Activated CD4-positive, alpha-beta T cell treated with anti-CD3 and anti-CD28 coated beads, Interleukin-2, amount 50 U/mL, for 16 hours (primary cell): ENCODE measurements at places on chromosomes 2 and 18.

DNA sequence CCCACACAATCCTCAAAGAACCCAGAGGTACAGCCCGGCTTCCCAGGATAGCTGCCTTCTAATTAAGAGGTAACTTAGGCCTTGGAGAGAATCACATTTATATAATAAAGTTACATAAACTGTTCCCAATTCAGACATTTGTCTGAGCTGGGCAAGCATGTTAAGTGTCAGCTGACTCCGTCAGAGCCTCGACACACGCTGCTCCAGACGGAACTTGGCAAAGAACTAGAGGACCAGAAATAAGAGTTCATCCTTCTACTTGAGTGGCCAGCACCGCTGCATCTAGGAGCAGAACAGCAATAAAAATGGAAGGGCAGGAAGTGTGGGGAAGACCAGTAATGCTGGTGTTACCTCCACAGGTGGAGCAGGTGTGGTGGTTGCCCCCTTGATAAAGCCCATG is 80.5 kb downstream of the MYO5B start:
- no peak for DNase-seq

DNA sequence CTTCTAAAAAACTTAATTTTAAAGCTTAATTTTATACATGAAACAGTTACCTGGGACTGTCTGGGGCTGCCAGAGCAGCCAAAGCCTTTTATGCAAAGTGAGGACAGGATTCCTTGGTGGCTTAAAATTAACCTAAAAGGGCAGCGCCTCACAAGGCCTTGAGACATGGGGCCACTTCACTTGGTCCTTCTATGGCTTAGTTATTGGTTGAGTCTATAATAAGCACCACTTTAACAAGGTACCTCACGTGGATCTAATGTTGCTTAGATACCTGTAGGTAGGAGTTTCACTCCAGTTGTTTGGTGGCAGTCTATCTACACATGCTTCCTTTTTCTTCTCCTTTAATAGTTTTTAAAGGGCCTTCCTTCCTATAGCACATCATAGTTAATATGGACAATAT is 51.6 kb downstream of the EIF2AK3 start:
- no peak for DNase-seq

DNA sequence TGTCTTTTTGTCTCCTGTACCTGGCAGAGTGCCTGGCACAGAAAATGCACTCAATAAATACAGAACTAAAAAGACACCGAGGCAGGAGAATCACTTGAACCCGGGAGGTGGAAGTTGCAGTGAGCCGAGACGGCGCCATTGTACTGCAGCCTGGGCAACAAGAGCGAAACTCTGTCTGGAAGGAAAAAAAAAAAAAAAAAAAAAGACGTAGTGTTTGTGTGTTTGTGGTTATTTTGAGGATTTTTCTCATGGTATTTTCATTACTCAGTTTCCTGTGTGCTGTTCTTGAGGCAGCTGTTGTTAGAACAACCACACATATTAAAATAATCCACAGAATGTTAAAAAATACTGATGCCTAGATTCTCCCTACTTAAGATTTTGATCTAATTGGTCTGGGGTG is 519.2 kb upstream of the SPHKAP start:
- DNase-seq: no peak

DNA sequence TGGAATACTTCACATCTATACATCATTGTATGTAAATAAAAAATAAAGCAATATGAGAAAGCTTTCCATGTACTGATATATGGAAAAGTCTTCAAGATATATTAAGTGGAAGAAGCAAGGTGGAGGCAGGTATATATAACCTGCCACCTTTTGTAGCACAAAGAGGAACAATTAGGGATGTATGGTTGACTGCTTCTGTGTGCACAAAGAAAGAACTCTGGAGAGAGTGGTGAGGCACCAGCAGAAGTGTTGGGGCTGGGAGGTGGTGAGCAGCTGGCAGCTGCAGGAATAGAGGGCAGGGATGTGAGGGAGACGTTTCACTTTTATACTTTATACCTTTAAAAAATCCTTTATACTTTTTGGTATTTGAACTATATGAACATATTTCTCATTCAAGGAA is 26.1 kb downstream of the KIF5C start:
- no peak for DNase-seq

DNA sequence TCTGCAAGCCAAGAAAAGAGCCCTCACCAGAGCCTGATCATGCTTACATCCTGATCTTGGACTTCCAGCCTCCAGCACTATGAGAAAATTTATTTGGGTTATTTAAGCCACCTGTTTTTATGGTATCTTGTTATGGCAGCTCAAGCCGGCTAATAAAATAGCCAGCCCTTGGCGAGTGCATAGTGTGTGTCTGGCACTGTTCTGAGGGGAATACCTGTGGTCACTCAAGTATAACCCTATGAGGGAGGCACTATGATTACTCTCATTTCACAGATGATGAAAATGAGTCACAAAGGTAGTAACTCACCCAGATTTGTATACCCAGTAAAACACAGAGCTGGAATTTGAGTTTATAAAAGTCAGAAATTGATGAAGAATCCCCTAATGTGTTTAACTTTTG is 556.9 kb upstream of the SETBP1 start:
- no peak for DNase-seq

DNA sequence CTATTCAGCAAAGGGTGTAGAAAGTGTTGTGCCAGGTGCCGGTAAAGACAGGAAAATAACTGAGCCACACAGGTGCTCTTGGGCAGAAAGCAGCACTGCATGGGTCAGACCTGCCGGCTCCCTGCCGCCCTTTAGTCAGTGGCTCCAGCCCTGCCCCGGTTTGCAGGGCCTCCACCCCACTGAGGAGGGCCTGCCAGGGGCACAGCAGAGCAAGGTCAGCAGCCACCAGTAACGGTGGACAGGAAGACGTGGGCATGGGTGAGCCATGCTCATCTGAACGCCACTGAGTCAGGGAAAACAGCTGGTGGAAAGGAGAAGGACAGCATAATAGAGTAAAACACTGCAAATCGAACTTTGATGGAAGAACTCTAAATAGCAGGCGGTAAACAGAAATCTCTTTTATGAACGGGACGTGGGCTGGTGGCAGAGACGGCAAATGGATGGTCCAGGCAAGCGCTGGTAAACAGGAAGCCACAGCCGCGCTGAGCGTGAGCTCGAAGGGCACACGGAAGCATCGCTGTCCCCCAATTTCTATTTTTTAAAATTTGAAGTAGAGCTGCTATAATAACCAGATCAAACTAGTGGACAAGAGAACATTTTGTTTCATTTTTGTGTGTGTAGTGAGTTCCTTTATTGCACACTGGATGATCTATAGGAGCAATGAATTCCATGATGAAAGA is 141.8 kb upstream of the ALKAL2 start:
- DNase-seq: no peak

DNA sequence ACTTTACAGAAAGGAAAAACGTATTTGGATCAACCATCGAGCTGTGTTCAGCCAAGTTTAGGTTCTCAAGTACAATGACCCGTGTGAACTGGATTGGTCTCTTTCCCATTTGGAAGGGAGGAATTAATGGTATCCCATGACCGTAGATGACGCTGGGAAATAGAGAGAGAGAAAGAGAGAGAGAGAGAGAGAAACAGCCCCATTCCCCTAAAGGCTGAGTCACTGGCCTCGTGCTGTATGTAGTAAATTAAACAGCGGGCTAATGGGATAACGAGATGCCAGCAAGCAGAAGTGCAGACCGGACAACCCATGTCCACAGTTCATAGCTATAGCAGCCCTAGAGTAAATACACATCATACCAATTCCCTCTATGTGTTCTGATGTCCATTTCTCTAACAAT is 99.6 kb downstream of the BCL11A start:
- DNase-seq: no peak

DNA sequence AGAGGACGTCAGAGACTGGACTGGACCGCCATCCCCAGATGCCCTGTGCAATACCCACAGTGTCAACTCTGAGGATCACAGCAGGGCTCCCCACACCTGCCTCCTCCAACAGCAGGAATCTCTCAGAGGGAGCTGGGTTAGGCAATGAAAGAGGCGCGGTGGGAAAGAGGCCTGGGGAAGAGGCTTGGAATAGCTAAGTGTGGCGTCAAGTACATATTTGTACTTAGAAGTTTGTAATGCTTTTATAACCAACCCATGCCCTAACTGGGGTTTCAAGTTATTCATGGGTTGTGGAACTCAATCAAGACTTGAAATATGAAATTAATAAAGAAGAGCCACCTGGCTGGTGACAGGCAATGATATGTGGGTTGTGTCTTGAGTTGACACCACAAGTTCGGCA is 28.7 kb downstream of the CYP26B1 start:
- no peak for DNase-seq

DNA sequence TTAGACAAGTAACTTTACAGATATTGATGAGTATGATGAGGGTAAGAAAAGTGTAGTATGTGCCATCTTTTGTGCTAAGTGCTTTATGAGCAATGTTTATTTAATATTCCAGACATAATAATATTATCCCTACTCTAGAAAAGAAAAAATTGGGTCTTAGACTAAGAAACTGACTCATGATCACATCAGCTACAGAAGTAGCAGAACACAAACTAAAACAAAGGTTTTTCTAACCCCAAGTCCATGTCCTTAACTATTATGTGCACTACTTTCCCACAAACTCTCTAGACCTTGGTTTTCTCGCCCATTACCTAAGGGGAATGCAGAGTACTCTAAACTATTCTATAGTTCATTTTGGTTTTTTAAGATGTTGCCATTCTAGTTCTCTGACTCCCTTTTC is 64.5 kb downstream of the BAZ2B start:
- DNase-seq: no peak

- DNase-seq: peak; percentile 63
Observed at GRCh38 chr18:49723648-49724180, 89.6 kb downstream of the ACAA2 start.

DNA sequence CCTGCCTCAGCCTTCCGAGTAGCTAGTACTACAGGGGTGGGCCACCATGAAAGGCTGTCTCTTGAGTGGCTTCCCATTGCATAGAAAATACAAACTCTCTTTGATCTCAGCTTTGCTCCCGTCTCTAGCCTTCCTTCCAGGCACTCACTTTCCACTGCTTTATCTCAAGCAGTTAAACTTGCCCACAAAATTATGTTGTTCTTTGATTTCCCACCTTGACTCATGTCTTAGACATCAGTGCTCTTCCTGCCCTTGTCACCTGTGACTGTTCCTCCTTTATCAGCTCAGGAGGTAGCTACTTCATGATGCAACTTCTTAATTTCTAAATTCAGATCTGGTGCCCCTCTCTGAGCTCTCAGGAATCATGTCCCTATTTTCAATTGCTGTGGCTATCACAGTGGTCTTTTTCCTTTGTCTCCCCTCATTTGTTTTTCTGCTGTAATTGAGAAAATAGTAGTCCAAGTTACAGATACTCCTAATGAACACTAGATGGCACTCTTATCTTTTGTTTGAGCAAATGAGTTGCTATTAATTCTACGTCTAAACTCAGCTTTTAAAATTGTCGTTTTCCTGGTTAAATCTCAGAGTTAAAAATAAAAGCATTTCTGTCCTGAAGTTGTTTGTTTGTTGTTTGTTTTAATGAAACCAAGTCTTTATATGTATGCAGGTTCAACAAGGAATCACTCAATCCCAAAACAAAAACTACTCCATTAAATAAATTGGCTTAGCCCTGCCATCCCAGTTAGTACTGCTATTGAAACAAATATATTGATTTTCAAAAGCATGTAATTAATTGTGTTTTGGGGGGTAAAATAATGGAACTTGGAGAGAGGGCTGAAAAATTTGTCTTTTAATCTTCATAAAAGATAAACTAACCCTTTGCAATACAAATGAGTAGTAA is 46.9 kb upstream of the GREB1L start:
- peak; percentile 18 for DNase-seq

GRCh38 chr18:79367989-79368388 is 27.7 kb upstream of the NFATC1 start:
- DNase-seq: no peak

DNA sequence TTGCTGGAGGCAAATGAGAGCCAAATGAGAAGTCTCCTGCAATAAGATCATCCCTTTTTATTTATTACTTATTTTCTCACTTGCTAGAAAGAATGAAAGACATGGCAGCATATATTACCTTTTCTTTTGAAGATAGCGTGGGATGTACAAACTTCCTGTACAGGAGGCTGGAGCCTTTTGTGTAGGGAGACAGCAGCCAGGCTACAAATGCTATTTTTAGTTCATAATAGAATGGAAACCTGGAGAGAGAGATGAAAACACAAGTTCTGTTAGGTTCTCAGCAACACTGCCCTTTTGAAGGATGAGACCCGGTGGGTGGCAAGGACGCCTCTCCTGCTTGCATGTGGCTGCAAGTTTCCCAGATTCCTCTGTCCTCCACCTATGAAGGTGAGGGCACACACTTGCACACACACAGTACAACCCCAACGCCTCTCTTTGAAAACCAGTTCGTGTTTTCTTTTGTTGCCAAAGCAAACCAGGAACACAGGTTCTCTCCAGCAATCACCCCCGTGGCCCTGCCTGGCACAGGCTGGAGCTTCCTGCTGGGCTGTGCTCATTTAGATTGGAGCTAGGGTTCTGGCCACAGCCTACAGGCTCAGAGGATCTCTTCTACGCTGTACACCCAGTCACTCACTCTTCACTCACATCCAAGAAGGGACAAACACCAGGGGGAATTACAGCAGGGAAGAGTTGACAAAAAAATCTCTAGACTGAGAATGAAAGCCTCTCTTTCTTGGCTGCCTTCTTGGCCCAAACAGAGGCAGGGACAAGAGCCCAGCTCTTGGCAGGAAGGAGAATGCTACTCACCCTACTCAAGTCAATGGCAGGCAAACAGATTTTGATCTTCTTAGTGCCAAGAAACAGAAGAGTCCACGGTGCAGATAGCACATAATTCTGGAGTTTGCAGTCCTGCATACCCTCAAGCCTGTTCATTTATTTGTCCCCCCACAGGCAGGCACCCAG is 55.6 kb downstream of the MRPL35 start:
- DNase-seq: no peak

GRCh38 chr2:105087273-105087672 is 49.4 kb downstream of the MRPS9 start:
- DNase-seq: no peak

DNA sequence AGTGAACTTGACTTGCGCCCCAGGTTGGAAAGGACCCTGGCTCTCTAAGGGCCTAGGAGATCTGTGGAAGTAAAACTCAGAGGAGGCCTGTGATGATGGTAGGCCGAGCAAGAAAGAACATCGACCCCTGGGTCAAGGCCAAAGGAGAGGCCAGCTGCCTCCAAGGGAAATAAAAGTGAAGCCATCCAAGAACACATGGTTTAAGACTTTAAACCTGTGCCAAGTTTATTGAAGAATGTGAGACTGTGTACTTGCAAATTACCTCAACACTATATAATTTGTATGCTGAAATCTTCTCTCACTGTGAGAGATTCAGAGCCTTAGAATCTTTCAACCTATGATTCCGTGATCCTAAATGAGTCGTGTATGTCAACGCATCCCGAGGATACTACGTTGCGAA is 40.7 kb upstream of the COBLL1 start:
- DNase-seq: no peak

- no peak for DNase-seq
Observed at GRCh38 chr2:241072553-241073165, 29.4 kb downstream of the MTERF4 start.

GRCh38 chr2:31263636-31264190 is 29.8 kb downstream of the EHD3 start:
- no peak for DNase-seq

DNA sequence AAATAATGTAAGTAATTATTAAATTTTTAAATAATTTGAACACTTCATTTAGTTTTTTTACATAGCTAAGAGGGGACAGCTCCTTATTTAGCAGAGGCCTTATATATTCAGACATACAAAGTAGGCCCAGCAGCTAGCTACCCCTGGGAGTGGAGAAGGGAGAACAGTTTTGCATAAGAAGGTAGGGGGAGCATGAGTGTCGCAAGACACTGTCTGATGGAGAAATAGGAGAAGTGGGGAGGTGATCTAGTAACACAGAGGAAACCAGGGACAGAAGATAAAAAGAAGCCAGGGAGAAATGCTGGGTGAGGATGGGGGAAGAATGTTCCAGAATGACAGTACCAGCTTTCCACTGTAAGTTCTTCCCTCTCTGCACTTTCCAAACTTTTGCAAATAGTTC is 16.0 kb upstream of the RGPD4 start:
- DNase-seq: no peak
